Tibial artery (tissue), 4 donors: ENCODE measurements at places on chromosomes 13 and 19.

GRCh38 chr13:106499896-106500295 is 35.6 kb downstream of the EFNB2 start:
- DNase-seq, result no peak

- DNase-seq, result peak; percentile 71
These were observed 632 bp upstream of the MTIF3 start for GRCh38 chr13:27450921-27451471.

DNA sequence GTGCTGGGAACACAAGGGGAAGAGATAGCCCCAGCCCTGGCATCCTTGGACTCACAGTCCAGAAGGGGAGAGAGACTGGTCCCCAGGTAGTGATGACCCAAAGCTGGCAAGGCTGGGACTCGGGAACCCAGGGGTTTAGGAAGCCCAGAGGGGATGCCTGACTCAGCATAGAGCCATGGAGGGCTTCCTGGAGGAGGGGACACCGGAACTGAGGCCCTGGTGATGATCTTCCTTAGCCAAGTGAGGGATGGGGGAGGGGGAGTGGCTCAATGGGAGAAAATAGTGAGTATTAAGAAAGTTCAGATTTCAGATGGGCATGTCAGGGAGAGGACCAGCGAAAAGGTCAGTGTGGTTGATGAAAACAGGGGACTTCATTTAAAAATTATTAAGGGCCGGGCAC is 26.8 kb downstream of the EXOC3L2 start:
- DNase-seq, result no peak

DNA sequence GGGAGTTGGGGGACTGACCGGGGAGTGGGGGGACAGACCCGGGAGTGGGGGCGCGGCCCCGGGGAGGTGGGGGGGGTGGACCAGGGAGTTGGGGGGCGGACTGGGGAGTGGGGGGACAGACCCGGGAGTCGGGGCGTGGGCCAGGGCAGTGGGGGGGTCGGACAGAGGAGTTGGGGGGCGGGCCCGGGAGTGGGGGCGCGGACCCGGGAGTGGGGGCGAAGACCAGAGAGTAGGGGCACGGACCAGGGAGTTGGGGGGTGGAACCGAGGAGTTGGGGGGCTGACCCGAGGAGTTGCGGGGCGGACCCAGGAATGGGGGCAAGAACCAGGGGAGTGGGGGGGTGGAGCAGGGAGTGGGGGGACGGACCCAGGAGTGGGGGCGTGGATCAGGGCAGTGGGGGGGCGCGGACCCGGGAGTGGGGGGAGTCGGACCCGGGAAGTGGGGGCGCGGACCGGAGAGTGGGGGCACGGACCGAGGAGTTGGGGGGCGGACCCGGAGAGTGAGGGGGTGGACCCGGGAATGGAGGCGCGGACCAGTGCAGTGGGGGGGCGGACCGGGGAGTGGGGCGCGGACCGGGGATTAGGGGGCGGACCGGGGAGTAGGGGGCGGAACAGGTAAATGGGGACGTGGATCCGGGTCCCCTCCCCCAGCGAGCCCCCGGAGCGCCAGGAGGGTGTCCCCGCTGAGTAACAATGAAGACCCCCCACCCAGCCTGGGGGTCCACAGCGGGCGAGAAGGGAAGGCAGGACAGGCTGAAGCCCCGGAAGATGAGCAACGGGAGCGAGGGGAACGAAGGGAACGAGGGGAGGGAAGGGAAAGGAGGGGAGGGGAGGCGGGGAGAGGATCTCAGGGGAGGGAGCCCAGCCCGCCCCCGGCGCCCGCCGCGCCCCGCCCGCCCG is 589 bp downstream of the R3HDM4 start:
- no peak for DNase-seq

GRCh38 chr19:56174550-56174949 is 1.3 kb upstream of the GALP start:
- DNase-seq, result no peak

- DNase-seq, result no peak
These were observed 9.9 kb downstream of the PLPP2 start for GRCh38 chr19:281156-281853.

- no peak for DNase-seq
These were observed 17.1 kb upstream of the GPC5 start for GRCh38 chr13:91381371-91381770.

DNA sequence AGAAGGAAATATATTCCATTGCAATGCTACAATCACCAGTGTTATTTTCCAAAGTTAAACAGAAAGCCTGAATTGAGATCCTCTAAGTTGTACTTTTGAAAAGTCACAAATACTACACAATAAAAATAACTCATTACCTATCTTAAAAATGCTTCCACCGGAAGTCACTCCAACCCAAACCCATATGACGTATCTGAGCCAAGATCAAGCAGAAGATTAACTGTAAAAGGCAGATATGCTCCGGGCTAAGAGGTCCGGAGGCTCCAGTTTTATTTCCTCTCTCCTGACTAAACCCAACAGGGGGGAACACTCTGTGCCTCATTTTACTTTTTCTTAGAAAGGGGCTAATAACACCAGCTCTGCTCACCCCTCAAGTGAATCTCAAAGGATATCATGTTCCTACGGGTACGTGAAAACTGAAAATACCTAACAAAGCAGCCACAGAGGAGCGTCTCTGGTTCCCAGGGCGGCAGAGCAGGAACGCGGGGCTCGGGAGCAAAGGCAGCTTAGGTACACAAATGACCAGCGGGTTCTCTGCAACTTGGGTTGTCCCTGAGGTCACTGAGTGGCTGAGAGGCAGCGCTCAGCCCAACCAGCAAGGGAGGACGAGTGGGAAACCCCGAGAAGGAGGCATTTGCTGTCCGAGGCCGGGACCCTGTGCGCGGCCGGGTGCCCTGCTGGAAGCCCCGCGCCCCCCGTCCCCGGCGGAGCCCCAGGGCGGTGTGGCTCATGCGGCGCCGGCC is 750 bp downstream of the RAB20 start:
- peak; percentile 76 for DNase-seq

GRCh38 chr13:99523838-99524237 is 22.6 kb downstream of the TM9SF2 start:
- no peak for DNase-seq

DNA sequence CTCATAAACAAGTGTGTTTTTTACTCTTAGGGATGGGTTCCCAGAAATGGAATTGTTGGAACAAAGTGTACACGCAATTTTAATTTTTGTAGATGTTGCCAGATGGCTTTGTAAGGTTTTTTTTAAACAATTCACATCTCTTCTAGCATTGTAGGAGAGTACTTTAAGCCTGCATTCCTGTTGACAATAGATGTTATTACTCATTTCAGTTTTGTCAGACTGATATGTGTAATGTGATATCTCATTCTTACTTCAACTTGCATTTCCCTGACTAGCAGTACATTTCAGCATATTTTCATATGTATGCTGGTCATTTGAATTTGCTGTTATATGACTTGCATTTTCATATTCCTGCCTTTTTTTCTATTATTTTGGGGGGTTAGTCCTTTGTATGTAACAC is 186.6 kb upstream of the SLITRK6 start:
- DNase-seq, result no peak

- no peak for DNase-seq
These were observed 140.6 kb downstream of the LHFPL6 start for GRCh38 chr13:39462428-39462827.

- DNase-seq, result no peak
These were observed 131.3 kb downstream of the SLC7A1 start for GRCh38 chr13:29464105-29464679.

DNA sequence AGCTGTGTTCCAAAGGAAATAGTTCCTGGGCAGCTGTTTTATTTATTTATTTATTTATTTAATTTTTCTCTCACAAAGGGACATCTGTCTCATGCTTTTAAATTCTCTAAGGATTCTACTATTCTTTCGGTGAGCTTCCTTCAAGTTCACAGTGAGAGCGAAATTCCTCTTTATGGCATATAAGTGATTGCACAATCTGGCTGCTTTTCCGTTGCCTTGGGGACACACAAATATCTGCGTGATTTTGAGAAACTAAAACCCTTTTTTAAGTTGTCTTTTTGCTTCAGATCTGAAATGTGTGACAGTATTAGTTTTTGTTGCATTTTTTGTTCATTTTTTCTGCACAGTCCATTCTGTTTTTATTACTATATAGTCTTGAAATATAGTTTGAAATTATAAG is 19.2 kb downstream of the ZNF486 start:
- DNase-seq, result no peak
